ENCODE measurements at places on chromosomes 5 and 9.

DNA sequence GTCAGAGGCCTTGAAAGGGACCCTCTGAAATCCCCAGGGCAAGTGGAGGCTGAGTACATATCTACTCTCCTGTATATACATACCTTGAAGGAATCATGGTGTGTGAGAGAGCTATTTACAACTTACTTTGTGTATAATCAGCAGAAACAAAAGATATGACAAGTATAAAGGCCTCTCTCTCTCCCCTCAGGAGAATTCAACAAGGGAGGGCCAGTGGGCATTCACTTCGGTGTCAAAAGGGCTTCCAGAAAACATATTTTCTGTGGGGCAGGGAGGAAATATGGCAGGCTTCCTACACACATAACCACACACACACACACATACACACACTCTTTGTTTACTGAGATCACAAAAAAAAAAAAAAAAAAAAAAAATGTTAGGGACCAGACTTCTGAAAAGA is 181.7 kb downstream of the BNC2 start:
- DNase-seq: no peak

GRCh38 chr5:2190549-2190948 is 307.8 kb upstream of the IRX4 start:
- no peak for DNase-seq

DNA sequence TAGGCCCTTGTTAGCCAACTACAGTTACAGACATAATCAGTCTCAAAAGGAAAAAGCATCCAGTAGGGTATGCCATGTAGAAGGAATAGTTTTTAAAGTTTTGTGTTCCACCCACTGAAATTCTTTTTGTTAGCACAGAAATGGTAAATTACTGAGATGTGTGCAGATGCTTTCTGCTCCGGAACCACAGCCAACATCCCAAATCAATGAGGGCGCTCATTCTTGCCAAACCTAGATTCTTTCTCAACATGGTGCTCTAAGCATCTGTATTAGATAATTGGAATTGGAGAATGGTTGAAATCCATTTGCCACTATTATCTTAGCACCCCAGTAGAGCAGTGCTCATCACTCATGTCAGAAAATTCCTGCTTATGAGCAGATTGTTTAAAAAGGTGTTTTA is 127.8 kb downstream of the SEC61B start:
- DNase-seq: no peak

DNA sequence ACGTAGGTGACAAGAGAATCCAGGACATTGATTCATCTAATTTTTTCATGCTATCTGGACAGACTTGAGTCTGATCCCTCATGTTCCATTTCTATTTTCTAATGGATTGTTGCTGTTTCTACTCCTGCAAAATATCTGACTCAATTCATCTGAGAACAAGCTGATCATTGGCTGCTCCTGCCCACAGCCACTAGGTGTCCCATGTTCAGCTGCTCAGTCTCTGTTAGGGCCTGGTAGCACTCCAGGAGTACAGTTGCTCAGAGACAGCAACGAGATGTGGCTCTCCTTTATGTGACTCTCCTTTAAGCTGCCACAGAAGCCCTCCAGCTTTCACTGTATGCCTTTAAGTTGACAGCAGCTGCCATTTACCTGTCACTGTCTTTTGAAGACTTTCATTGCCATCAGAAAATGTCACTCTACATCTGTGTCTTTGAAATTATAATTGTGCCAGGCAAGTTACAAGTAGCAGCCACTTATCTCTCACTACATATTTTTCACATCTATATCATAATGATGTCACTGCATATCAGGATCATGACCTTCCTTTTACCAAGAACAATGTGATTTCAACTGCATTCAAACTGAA is 1944.2 kb upstream of the NUDT12 start:
- no peak for DNase-seq

DNA sequence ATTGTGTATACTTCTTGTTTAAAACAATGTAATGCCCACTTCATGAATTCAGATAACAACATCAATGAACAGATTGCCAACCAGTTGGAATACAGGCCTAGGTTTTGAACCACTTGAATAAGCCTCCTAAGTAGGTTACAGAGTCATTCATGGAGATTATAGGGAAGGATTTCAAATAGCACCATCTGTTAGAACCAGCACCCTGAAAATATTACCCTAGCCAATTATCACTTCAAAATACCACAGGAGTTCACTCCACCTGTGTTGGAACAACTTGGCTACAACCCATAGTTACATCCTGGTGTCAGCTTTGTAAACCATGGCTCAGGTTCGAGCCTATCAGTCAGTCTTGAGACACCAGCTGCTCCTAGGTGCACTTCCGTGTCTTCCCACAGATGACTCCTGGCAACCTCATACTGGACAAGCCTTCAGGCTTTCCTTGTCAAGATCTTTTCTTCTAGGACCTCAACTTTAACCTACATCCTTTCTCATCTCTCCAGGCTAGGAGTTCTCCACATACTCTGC is 350.0 kb downstream of the DEPDC1B start:
- DNase-seq: no peak

DNA sequence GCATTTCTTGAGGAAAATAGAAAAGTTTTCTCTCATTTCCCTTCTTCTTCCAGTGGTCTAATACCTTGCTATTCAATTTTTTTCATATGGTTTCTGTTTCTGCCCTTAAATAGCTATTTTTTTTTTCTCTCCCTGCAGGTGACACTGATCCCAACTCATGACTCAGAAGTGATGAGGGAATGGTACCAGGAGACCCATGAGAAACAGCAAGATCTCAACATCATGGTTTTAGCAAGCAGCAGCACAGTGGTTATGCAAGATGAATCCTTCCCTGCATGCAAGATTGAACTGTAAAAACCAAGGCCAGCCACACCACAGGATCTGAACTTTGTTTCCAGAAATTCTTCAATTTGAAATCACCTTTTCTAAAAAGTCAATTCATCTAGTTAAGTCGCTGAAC is 97.7 kb downstream of the MAP1B start:
- DNase-seq: no peak

DNA sequence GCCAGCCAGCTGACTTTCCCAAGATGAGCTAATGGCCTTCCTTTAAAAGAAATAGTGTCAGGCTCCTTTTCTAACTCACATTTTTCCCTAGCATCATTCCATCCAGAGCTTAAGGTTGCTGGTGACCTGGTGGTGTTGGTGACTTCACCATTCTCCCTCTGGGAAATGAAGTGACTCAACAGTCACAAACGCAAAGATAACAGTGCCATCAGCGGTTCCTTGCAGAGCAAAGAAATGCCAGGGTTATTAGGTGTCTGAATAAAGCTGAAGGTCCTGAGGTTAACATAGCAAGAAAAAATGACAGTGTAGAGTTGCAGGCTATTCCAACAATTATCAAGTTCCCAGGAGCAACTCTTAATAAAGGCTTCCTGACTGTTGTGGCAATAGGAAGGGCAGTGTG is 111.8 kb upstream of the SLC44A1 start:
- no peak for DNase-seq

- no peak for DNase-seq
These were observed 302.0 kb downstream of the NFIB start for GRCh38 chr9:14011799-14012560.

DNA sequence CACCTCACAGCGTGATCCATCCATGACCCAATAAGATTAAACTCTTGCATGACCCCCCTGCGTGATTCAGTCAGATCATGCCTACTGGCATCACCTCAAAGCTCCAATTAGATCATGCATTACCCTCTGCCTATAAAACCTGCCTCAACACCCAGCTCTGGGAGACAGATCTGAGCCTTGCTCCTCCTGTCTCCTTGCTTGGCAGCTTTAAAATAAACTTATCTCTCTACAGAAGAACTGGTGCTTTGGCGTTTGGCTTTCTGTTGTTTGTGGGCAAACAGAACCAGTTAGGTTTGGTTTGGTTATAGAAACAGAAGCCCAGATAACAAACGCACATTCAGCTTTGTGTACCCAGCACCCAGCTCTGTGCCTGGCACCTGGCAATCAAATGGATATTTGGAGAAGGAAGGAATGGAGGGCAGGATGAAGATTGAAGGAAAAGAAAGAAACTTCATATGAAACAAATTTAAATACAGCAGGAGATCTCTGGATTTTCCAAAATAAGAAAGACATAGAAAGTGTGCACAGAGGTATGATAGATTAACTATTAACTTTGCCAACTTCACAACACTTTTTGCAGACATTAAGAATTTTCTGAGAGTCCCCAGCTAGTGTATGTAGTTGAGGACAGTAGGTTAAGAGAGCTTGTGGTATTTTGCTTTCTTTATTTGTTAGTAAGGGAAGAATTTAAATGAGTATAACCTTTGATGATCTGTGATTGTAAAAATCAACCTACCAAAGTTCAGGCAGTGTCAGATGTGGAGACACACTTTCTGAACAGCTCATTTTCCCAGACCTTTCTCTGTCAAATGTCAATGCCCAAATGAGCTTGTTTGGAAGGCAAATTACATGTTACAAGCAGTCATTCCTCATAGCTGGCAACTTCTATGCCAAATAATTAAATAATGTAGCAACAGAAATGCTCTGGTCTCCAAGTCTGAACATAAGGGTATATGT is 102.1 kb upstream of the ASTN2 start:
- DNase-seq: no peak

DNA sequence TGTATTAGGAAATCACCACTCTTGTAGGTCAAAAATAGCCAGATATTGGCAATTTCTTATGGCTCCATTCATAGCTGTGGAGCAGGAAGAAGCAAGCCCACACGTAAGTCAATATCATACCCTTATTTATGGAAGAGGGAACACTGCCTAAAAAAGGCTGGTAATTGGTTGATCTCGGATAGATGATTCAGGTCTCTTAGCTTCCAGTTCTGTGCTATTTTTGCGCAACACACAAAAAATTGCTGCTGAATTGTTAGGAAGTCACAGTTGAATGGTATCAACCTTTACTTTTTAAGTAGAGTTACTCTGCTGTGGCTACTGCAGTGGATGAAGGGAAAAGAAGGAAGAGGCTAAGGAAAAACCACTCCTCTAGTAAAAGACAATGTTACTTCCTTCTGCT is 168.8 kb downstream of the ARHGAP26 start:
- no peak for DNase-seq

DNA sequence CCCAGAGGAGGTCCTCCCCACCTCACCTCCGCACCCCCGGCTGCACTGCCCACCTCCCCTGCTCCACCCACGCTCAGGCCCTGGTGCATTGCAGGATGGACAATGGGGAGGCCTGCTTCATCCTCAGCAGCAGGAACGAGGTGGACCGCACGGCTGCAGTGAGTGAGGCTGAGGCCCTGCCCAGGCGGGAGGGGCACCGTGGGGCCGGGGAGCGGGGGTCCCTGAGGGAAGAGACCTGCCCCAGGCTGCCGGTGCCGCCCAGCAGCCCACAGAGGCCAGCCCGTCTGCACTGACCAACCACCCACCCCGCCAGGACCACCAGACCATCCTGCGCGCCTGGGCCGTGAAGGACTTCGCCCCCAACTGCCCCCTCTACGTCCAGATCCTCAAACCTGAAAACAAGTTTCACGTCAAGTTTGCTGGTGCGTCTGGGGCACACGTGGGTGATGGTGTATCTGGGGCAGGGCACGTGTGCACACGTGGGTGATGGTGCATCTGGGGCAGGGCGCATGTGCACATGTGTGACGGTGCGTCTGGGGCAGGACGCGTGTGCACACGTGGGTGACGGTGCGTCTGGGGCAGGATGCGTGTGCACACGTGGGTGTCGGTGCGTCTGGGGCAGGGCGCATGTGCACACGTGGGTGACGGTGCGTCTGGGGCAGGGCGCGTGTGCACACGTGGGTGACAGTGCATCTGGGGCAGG is 66.7 kb downstream of the KCNT1 start:
- no peak for DNase-seq

DNA sequence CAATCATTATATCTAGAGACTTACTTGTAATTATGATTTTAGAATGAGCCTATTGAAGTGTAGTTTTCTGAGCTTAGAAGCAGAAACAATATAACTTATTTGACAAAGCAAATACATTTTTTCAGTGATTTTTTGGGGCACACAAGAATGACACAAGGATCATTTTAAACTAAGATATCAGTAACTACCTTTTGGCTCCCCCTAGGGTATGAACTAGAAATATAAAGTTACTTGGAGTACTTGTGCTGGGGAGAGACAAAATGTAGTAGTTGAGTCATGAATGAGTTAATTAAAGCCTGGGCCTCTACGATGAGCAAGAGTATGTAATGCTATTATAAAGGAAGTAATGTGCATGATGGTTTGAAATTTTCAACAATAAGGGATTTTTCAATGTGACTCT is 1244.1 kb upstream of the ACO1 start:
- DNase-seq: no peak

DNA sequence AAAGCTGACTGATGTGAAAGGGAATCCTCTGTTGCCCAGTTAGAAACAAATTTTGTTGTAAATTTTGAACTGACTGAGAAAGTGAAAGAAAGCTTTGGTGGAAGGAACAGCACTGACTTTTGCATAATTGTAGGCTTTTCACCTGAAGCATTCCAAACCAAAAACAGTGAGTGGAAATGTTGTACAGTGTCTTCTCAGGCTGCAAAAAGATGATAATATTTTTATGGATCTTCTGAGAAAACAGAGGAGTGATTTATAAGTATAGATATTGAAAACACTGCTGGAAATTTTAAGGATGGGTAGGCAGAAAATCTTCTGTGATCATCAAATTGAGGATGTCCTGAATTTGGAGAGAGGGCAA is 40.0 kb downstream of the LURAP1L start:
- DNase-seq: no peak

DNA sequence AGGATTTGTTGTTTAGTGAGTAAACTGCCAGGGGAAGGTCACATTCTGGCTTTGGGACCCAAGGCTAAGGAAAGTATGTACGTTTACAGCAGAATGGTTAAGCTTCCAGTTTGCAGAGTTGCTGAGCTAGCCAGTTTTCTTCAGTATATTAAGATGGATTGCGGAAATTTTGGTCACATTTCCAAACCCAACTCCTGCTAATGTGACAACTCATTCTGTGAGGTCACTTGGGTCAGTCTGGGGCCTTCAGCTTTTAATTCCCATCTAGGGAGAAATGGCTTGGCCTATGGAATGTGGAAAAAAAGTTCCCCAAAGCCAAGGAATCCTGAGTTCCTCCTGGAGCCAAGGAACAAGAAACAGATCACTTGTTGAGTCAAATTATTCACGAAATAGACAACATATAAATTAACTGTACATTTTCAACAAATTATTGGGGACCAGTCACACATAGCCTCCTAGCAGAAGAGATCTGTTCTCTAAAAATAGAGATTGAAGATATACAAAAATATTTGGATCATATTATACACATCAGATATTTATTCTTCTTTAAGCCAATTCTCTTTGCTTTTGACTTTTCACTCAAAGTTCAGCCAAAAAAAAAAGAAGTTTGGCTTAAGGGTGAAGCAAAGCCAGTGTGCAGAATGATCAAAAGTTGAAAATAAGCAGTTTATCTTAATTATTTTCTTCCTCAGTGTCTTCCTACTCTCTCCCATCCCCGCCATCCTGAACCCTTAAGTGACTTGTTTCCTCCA is 8.8 kb downstream of the KCNV2 start:
- DNase-seq: no peak

GRCh38 chr9:79735023-79735779 is 163.4 kb downstream of the TLE4 start:
- DNase-seq: no peak
